Vagina (tissue), 2 donors: ENCODE measurements at places on chromosomes 5 and 9. TPM values are rescaled to one million over a fixed set of nuclear protein-coding genes. Genes with fewer than 3 reads are reported as not detected.

CCIN gene
- total RNA-seq: not detected

PRRT1B gene
- total RNA-seq: not detected

SLC23A1 gene
- not detected for total RNA-seq

GRCh38 chr5:11390291-11390767, 513.9 kb downstream of the CTNND2 start:
- no peak for DNase-seq

- DNase-seq: no peak
These were observed 1.5 kb downstream of the GDNF start for GRCh38 chr5:37838152-37838932.
